ENCODE measurements at places on chromosomes 3 and 15.
A peak's percentile ranks its signal among the peaks of the same experiment; 100 is the strongest.

DNA sequence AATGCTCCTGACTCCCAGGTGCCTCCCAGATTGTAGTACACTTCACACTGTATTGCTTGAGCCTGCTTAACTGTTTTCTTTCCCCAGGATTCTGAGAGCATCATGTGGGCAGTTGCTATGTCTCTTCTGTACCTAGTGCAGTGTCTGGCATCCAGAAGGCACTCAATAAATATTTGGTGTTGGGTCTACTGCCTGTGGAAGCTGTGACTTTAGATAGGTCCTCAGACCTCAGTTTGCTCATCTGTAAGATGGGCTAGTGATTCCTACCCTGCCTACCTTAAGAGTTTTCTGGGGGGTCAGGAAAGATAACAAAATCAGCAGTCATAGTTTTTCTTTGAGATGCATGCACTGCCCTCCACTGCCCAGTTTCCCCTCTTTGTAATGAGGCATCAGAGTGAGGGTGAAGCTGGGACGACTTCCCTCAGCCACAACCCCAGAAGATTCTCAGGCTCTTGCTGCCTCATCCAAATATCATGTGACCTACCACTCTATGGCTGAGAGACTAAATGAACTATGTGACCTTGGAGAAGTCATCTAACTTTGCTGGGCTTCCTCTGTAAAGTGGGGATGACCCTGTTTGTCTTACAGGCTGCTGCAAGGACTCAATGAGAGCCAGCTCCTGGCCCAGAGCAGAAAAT is 50.4 kb downstream of the ATP2B2 start:
- no peak for DNase-seq

- DNase-seq: no peak
These were observed 108.8 kb downstream of the THSD4 start for GRCh38 chr15:71224024-71224423.

GRCh38 chr15:63939531-63940130 is 105.9 kb upstream of the HERC1 start:
- no peak for DNase-seq

GRCh38 chr15:26103002-26103404 is 239.9 kb upstream of the ATP10A start:
- peak; percentile 22 for DNase-seq

GRCh38 chr15:69119683-69120395 is 40.6 kb upstream of the GLCE start:
- DNase-seq: no peak

DNA sequence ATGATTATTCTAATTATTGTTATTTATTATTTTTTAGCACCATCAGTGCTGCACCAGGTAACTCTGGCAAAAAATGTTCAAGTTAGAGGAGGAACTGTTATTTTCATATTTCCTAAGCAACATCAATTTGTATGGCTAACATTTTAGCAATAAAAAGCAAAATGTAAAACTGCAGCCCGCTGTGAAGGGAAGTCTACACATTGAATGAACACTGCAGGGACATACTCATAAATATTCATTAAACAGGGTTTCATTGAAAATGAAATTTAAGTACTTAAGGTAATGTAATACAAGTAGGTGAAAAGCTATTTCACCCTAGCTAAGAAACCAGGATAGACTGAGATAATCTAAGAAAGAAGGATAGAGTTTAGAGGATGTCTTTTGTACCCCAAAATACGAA is 532.7 kb downstream of the NLGN1 start:
- no peak for DNase-seq

DNA sequence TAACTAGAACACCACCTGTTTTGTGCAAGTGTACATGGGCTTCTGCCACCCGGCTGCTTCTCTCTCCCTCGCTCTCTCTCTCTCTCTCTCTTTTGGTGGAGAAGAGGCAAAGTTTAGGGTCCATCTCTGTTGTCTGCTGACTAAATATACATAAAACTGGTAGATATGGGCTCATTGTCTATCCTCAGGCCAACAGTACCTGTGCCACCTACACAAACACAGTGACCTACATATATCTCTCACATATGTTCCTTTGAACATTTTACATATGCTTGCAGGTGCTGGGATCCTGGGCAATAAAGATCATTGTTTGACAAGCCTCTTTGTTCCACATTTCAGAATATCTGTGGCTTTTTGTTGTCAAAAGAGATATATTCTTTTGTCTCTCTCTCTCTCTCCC is 256.3 kb upstream of the KCNH8 start:
- no peak for DNase-seq

DNA sequence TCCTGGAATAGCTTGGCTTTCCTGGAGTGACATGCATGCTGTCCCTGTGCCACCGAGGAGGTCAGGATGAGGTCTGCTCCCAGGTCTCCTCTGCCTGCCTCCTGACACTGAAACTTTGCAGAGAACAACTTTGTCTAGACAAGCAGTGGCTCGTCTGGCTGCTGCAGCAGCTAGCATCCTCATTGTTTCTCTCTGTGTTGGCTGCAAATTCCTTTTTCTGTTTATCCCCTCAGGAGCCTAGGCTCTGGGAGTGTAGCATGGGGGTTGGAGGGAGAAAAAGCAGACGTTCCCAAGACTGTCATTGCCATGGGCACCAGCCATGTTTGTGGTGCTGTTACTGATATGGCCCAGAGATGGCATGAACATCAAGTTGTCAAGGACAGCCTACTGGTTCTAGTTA is 208.7 kb upstream of the LRIG1 start:
- DNase-seq: no peak

DNA sequence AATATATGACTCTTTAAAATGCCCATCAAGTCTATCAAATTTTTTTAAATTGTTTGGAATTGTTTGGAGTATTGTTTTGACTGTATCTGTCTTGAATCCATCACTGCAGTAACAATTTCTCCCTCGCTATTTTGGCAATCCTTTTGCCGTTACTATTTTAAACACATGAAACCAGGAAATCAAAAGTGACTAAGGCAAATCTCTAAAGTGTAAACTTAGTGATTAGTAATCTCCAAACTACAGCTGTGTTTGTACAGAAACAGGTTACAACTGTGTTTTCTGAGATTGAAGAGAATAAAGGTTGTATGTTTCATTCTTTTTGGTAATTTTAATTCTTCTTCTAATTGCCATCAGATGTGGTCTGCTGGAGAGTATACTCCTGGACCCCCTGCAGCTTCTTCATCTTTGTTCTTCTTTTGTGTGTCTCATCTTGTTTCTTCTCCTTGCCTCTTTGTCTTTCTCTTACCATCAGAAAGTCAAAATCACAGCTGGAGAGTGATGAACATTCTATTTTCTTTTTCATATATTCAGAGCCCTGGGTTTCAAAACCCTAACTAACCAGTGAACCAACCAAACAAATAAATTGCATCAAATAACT is 465.4 kb downstream of the RBMS3 start:
- no peak for DNase-seq

- DNase-seq: no peak
These were observed 31.3 kb upstream of the NFKBIZ start for GRCh38 chr3:101817992-101818391.
